ENCODE measurements at places on chromosomes 1 and 21.

DNA sequence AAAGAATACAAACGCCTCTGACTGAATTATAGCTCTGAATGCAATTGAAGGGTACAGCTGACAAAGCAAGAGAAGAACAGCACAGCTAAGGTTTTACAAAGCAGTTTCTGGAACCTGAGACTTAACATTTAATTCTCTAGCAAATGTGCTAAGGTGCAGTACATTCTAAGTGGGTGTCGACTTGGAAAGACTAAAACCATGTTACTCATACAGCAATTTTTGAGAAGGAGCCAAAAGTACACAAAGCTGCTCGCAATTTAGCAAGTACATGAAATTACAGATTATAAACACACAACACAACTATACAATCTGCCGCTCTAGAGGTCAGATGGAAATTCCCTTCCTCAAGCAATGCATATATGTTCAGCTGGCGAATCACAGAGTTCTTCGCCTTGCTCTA is 121.9 kb downstream of the TIAM1 start:
- no peak for DNase-seq

DNA sequence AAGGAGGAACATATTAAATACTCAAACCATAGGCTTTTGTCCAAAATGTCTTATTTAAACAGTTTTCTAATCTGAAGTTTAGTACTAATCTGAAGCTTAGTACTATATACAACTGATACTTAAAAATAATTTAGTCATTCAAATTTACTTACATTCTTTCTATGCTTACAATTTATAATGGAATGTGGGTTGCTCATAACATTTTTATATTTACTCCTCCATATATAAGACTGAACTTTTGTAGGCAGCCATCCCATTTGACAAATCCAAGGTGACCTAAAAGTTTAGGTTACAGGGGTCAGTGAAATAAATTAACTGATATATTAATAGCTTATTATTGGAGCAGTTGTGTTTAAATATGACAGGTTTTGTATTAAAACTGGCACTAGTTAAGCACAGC is 570.6 kb downstream of the DPYD start:
- no peak for DNase-seq

- peak; percentile 76 for DNase-seq
Observed at GRCh38 chr1:19974822-19975416, 4.5 kb downstream of the PLA2G2A start.

DNA sequence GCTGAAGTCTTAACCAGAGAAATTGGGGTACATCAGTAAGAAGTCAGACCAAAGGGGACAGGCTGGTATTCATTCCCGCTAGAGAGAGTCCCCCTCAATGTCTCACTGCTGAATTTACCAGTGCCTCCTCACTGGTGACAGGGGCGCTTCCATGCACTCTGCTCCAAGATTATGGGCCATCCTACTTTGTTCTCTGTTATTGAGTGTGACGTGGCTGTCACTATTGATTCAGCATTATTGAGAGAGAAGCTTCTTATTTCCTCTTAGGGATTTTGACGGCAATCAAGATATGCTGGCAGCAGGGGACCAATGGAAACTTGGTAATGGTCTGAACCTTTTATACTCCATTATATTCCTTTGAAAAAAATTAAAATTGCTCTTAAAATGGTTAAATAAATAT is 118.6 kb downstream of the SYF2 start:
- no peak for DNase-seq

DNA sequence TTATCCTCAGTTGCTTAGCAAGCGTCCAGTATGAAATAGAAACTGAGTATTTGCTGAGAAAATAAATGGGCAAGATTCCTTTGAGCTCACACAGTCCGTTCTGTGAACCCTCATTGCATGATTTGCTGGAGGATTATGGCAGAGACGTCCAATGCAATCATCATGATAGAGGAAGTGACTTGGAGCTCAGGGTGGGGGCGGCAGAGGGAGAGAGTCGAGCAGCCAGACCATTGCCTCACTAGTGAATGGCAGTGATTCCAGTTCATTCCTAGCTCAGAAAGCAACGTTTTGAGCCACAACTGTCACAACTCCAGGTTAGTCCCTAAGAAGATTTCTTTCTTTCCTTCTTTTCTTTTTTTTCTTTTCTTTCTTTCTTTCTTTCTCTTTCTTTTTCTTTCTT is 27.5 kb upstream of the COL9A2 start:
- DNase-seq: peak; percentile 50

DNA sequence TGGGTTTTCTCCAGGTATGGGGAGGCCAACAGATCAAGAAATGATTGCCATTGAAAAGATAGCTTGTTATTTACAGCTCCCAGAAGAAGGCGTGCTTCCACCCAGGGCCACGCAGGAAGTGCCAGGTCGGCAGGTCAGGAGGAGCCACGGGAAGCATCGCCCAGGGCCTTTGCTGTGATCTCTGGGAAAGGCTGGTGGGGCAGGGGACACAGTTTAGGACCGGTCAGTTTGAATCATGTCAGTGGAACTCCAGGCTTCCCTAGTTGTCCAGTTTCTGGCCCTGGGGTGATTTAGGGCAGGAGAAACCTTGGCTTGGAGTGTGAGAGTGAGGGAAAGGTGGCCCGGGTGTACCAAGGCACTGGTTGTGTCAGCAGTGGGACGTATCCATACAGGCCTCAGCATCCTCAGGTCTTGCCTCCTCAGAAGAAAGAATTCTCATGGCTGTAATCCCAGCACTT is 11.4 kb downstream of the PLA2G5 start:
- DNase-seq: no peak

GRCh38 chr1:187691439-187691838 is 862.7 kb downstream of the PLA2G4A start:
- no peak for DNase-seq

DNA sequence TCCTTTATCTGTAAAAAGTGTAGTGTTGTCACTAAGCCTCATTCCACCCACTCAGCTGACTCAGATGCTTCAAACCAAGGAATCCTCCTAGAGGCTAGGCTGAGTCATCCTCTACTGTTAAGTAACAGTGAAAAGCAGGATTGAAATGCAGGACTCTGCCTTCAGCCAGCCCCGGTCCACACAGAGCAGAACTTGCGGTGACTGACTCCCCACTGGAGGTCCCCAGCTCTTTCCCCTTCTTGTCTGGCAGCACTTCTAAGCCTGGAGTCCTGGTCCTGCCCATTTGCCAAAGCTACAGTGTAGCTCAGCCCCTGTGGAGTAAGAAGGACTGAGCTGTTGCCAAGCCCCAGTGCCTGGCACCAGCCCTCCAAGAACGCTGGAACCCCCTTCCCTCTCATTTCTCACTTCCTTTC is 1.7 kb downstream of the RAB7B start:
- no peak for DNase-seq

GRCh38 chr21:40187946-40188654 is 320.9 kb downstream of the PCP4 start:
- no peak for DNase-seq

DNA sequence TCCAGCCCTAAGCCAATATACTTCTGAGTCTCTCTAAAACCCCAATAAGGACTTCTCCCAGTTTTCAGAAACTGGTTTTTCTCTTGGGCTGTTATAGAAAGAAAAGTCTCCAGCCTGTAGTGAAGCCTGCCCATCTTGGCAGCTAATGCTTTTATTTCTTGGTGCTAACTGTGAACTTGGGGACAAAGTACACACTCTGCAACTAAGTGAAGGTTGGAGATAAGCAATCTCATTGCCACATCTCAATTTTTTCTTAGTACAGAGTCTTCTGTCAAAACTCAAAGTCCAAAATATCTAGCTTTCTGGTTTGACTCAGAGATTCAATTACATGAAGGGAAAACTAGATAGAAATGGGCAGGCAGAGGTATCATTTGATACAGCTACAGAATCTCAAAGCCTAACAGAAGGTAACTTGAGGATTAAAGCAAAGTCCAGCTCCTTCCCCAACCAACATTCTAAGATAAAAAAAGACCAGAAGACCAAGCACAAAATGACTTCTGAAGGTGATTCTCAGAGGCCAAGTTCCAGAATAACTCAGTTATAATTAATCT is 14.0 kb downstream of the AK2 start:
- DNase-seq: no peak

GRCh38 chr21:45596704-45597318 is 46.7 kb upstream of the PCBP3 start:
- peak; percentile 65 for DNase-seq

DNA sequence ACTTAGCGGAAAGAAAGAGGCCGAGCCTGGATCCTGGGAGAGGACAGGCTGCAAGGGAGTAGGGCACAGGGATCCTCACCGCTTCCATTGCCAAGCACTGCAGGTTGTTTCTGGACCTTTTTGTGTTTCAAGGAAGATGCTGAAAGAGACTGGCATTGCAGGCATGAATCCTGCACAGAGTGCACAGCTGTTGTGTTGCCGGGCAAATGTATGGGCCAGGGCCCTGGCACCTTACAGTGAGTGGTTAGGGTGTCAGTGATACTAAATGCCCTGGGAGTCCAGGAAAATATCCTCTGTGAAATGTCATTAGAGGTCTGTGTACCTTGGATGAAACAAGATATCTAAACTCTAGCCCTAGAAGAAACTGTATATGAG is 145.5 kb upstream of the FGGY start:
- DNase-seq: no peak

DNA sequence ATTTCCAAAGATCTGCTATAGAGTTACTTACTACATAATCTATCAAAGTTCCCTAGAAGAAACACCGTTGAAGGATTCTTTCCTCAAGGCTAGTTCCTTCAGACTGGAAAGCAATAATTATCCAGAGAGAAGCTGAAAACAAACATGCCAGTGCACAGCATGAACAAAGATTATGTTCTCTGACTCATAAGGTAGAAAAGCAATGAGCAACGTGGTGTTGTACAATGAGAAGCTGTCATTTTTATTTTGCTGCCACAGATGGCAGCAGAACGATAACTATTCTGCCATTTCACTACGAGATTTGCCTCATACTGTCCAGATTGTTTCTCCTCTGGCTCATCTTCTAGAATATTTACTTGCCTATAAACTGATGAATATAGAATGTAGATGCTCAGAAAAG is 10.7 kb downstream of the EXTL2 start:
- no peak for DNase-seq

GRCh38 chr1:159783724-159784123 is 3.0 kb downstream of the DUSP23 start:
- no peak for DNase-seq

- DNase-seq: no peak
Observed at GRCh38 chr1:244291236-244292201, 160.2 kb downstream of the ADSS2 start.

DNA sequence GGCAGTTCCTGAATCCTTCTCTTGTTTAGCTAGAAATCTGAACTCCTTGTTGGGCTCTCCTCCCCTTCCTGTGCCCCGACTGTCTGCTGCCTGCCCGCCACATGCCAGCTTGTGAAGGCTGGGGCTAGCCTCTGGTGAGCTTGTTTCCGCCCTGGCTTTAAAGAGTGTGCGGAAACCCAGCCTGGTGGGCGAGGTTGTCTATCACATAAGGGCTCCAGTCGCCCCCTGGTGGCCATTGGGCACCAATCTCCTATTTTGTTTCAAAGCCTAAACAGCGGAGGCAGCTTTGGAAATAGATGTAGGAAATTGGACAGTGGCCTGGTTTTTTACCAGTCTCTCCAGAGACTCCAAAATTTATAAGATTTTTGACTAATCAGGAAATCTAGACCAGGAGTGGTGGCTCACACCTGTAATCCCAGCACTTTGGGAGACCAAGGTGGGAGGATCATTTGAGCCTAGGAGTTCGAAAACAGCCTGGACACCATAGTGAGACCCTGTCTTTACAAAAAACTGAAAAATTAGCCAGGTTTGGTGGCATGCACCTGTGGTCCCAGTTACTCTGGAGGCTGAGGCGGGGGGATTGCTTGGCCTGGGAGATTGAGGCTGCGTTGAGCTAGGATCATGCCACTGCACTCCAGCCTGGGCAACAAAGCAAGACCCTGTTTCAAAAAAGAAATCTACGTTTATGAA is 9.8 kb downstream of the ATP8B2 start:
- DNase-seq: peak; percentile 74

- no peak for DNase-seq
Observed at GRCh38 chr1:186575348-186575747, 104.9 kb downstream of the PTGS2 start.

- no peak for DNase-seq
Observed at GRCh38 chr21:41169701-41170100, 1.7 kb downstream of the BACE2 start.

DNA sequence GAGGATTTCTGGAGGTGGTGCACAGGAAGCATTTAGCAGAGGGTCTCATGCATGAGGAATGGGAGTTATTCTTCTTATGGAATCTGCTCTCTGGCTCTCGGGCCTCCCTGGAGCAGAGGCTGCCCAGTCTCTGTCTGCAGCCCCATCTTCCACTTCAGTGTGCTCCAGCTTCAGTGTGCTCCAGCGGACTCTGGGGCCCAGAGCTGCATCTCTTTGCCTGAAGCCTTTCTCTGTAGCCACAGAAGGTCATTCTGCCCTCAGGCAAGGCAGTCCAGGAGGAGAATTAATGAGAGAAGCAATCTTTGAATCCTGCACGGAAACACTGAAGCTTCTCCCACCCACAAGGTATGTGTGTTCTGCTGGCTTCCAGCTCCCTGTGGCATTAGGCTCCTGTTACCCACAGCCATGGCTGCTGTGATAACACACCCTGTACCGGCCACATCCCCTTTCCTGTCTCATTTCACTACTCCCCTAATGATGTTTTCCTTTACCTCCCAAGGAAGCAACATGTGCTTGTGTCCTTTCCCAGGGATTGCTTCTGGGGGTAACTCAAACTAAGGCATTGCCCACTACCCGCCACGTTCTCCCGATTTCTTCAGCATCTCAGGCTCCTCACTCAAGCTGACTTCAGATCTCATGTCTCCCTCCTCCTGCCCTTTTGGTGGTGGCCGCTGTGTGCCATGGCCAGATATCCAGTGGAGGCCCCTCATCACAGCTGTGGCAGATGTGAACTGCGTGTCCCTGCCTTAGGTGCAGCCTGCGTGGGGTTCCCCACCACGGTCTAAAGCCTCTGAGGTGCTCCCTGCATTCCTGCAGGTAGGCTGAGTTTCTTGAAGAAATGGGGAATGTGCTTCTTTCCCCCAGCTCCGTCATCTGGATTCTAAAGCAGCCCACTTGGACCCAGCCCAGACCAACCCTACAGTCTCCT is 181.2 kb upstream of the GALNT2 start:
- DNase-seq: no peak

GRCh38 chr1:156602557-156602993 is 1.3 kb upstream of the GPATCH4 start:
- DNase-seq: no peak

- no peak for DNase-seq
Observed at GRCh38 chr1:97243973-97244560, 522.5 kb downstream of the PTBP2 start.

DNA sequence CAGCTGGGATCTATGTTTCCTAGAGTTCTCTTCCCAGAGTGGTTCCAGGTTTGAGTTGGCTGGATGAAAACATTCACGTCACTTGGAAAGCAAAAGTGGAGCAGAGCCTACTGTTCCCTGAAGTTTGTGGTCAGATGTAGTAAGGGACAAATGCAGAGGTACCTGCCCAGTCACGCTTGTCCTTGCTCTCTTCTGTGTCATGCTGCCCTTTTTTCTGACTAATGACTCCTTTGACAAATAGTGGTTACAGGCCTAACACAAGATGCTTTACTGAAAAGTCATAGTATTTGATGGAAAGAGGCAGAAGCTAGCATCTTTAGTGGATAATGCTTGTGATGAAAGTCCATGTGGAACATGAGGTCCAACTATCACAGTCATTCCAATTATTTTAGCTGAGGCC is 881.4 kb upstream of the B3GALT2 start:
- no peak for DNase-seq

All from ureter (tissue), 1 donor.